ENCODE measurements at places on chromosomes 13 and 19.

DNA sequence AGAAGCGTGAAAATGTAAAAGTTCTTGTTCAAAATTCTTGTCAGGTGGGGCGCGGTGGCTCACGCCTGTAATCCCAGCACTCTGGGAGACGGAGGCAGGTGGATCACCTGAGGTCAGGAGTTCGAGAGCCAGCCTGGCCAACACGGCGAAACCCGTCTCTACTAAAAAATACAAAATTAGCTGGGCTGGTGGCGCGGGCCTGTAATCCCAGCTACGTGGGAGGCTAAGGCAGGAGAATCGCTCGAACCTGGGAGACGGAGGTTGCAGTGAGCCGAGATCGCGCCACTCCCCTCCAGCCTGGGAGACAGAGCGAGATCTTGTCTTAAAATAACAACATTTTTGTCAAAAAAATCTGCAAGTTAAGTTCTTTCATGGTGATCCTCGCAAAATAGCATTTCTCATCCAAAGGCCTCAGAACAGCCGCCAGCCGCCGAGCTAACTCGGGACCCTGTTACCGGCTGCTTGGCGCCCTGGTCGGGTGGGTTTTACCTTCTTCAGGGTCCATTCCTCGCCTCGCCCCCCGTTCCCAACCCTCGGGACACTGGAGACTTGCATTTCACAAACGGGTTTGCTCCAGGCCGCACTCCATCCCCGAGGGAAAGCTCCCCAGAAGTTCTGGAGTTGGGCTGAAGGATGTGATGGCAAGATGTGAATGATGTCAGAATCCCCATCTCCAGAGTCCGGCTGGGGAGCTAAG is 1.6 kb downstream of the LATS2 start:
- DNase-seq: no peak

- DNase-seq: no peak
Measured at GRCh38 chr13:113947311-113948033, 26.4 kb downstream of the C13orf46 start.

DNA sequence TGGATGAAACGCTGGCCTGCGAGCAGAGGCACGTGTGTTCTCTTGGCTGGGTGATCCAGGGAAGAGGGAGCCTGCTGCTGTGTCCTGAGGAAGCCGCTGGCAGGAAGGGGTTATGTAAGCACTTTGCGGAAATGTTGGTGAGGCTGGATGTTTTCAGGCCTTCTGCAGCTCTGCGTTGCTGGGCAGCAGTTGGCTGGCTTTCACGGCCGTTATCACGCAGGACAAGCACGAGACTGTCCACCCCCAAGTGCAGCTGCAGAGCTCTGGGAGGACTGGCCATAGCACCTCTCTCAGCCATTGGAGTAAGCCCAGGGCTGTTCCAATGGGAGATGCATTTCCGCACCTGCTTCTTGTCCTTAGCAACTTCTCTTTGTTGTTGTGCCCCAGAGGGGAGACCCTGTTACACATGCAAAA is 146.9 kb upstream of the SOX21 start:
- DNase-seq: no peak

- peak; percentile 17 for DNase-seq
Measured at GRCh38 chr19:20038358-20039202, 725 bp downstream of the ZNF682 start.
